ENCODE measurements at places on chromosomes 12 and 14.

DNA sequence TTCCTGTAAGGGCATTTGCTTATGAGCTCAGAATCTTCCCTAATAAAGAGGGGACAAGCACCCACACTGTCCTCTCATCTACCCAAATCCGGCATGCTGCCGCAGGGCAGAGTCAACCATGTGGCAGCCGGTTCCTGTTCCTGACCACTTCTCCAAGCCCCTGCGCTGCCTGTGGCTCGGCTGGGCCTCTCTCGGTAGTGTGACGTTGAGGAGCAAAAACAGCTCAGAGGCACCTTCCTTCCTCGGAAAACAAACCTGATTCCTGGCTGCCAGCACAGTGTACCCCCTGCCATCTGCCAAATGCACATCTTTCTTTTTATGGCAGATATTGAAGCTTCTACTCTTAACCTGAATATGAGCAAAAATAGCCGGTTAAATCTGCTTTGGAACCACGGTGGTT is 50.5 kb downstream of the CFAP251 start:
- no peak for DNase-seq

- no peak for DNase-seq
These were observed 230.5 kb downstream of the ATP23 start for GRCh38 chr12:58171914-58172313.

DNA sequence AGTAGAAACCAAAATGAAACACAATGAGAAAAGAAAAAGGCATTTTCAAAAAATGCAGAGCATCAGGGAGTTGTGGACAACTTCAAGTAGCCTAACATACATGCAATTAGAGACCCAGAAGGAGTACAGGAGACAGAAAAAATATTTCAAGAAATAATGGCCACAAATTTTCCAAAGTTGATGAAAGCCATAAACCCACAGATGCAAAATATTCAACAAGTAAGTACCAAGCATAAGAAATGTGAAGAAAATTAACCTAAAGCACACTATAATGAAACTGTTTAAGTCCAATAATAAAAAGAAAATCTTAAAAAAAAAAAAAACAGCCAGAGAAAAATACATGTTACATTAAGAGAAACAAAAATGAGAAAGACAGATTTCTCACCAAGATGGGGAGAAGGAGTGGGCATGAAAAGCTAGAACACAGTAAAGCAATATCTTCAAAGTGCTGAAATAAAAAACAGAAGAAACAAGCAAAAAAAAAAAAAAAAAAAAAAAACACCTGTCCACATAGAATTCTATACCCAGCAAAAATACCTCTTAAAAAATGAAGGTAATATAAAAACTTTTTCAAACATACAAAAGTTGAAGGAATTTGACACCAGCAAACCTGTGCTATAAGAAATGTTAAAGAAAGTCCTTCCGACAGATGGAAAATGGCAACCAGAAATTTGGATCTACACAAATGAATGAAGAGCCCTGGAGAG is 77.1 kb downstream of the PRKAB1 start:
- no peak for DNase-seq

DNA sequence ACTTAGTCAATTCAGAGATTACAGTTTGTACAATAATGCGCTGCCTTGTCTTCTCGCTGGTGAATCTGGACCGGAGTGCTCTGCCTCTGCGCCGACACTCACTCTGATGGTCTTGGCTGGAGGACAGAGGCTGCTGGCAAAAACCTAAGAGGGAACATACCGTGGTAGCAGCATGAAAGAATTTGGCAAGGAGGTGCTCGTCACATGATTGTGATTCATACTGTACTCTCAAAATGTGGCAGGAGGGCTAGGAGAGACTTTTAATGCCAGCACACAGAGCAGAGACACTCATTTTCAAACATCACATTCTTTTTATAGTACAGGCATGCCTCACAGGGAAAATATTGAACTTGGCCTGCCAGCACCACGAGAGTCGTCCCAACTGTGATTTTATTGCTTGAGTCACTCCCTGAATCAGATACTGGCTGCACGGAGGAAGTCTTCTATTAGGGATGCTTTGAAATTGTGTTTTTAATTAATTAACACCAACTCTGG is 67.8 kb downstream of the HMGA2 start:
- no peak for DNase-seq

- no peak for DNase-seq
These were observed 6.6 kb upstream of the PA2G4 start for GRCh38 chr12:56097738-56098137.

DNA sequence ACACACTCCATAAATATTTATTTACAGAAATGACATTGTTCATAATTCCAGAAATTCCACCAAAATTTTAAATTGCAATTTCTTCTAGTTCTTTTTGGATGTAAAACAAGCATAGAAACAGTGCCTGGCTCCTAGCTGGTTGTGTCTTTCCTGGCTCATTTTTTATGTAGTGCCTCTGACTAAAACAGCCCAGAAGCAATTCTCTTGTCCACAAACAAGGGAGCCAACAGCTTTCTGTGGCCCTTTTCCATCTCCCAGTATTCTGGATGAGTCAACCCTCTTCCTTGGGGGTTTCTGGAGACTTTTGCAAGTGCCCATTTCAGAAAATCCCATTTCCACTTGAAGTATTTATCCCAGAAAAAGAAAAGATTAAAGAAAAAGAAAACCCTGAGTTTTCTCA is 141.4 kb downstream of the PHLDA1 start:
- no peak for DNase-seq

DNA sequence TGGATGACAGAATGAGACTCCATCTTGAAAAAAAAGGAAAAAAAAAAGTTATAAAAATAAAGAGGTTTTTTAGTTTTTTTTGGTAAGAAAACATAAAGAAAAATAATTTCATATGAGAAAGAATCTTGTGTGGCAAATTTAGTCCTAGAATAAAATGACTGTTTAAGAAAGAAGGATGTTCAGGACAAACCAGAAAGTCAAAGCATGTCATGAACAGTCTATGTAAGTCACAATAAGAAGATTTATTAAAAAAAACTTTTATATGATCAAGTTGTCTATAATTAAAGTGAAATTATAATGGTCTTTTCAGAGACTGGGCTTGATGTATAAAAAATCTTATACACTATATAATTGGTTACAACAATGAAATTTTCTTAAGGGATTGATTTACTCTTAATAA is 68.1 kb upstream of the HECTD1 start:
- DNase-seq, result no peak
